Right lobe of liver (tissue), 6 donors: ENCODE measurements at places on chromosomes 1 and 21.

GRCh38 chr1:226541231-226541630 is 7.3 kb upstream of the STUM start:
- no peak for DNase-seq

DNA sequence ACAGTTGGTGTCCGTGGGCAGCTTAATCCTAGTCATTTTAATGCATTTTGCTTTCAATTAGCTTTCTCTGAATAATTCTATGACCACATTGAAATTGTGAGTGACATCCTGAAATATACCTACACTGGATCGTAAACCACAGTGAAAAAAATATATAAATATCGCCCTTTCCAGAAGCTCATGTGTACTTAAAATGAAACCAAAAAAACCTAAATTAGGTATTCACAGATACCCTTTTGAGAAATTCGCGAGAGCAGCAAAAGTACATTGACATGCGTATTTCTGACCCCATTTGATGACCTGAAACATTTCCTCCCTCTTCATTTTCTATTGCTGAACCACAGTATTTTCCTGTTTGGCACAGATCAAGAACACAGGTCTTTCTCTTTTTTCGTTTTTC is 253.8 kb downstream of the LTN1 start:
- no peak for DNase-seq

DNA sequence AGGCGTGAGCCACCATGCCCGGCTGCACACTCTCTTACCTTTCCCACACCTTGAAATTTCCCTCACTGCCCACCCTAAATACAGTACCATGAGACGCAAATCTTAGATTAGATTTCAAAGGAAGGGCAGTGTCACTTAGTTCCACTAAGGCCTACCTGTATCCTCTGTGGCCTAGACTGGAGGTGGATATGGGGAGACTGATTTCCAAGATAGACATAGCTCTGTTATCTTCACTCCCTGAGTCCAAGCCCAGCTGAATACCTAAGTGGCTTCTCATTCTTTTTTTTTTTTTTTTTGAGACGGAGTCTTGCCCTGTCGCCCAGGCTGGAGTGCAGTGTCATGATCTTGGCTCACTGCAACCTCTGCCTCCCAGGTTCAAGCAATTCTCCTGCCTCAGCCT is 89.0 kb downstream of the SLC16A1 start:
- DNase-seq, result no peak

- DNase-seq, result no peak
Measured at GRCh38 chr1:65175171-65176055, 27.4 kb downstream of the AK4 start.

DNA sequence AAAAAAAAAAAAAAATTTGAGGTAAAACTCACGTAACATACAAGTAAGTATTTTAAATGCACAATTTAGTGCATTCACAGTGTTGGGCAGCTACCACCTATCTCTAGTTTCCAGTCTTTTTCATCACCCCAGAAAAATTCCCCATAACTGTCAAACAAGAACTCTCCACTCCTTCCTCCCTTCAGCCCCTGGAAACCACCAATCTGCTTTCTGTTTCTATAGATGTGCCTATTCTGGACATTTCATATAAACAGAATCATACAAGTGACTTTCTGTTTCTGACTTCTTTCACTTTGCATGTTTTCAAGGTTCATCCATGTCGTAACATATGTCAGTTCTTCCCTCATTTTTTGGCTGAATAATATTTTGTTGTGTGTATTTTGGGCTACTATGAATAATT is 24.9 kb upstream of the ETS2 start:
- DNase-seq, result no peak

DNA sequence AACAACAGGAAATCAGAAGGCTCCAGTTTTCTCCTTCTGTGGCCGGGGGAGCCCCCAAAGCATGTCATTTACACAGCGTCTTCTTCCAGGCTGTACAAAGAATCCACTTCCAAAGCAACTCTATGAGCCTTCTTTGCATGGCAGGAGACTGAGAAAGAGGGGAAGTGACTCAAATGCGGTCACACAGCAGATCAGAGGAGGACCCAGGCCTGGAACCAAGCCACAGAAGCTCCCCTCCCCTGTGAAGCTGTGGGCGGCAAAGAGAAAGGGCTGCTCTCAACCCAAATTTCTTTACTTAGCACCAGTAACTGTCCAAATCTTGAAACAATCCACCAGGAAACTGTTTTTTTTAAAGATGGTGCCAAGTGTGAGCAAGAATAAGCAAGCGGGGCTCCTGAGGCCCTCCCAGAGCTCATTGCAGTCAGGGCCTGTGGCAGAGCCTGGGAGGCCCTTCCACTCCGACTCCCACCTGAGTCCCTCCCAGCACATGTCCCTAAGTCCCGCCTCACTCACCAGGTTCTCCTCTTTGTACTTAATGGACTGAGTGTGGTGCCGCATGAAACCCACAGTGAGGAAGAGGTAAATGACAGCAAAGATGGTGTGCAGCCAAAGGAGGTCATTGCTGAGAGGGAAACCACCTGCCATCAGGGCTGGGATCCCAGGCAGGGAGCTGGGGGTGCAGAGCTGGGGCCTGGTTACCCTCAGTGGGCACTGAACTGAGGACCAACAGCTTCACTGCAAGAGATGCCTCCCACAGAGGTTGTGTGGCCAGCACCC is 15.9 kb downstream of the TMEM63A start:
- DNase-seq, result no peak

DNA sequence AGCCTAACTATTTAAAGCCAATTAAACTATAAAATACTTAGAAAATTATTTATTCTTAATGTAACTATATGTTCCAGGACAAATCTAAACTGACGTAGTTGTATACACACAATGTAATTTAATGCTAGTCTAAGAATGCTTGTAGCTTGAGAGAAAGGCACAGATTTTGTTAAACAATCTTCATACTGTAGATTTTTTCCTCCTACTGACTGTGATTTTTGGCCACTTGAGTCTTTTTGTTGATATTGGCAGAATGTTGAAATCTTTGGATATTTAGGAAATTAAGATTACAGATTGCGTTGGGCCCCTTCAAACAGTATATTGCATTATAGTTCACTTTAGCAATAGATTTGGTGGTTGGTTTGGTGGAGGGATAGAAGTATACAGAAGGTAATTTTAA is 40.5 kb downstream of the ATF3 start:
- no peak for DNase-seq
